HL-60 (cell line): ENCODE measurements at places on chromosomes 3 and 15.

- DNase-seq: no peak
Observed at GRCh38 chr15:24955531-24955921, 739 bp downstream of the SNRPN start.

DNA sequence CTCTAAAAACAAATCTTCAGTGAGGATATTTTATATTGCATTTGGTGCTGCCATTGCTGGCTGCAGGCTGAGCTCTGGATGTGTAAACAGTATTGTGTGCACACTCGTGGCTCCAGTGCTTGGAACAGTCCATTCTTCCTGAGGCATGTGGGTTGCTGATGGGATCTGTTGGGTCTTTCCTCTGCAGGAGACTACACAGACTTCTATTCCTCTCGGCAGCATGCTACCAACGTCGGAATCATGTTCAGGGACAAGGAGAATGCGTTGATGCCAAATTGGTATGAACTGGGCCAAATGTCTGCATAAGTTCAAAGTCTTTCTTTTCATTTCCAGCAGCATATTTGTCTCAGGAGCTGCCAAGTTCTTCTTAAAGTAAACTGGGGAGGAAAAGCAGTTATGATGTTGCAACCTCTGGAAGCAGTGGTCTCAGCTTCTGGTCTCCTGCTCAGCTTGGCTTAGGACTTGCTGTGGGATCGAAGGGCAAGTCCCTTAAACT is 9.3 kb downstream of the FAH start:
- no peak for DNase-seq

DNA sequence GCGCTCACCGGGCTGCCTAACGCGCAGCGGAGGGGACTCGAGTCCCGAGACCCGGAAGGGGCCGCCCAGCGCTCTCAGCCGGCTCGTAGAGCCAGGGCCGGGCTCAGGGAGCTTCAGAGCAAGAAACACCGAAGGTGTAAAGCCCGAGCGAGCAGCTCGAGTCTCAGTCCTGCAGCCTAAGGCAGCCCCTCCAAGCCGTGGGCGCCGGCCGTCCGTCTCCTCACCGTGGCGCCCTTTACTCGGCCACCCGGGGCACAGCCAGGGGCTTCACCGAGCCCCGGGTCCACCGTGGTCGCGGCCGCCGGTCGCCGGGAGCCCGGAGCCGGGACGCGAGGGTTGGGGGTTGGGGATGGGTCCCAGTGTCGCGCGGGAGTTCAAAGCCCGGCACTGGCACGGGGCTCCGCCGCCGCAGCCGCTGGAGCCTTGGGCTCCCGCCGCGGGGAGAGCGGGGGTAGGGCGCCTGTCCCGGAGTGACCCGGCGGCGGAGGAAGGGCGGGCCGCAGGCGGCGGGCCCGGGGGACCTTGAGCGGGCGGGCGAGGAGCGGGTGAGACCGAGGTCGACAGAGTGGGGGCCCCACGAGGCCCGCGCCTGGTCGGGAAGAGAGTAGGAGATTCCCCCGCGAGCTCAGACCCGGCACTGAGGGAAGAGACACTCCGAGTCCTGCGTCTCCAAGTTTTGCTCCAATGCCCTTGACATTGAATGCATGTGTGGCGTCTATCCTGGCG is 26.9 kb upstream of the THRB start:
- DNase-seq: no peak

DNA sequence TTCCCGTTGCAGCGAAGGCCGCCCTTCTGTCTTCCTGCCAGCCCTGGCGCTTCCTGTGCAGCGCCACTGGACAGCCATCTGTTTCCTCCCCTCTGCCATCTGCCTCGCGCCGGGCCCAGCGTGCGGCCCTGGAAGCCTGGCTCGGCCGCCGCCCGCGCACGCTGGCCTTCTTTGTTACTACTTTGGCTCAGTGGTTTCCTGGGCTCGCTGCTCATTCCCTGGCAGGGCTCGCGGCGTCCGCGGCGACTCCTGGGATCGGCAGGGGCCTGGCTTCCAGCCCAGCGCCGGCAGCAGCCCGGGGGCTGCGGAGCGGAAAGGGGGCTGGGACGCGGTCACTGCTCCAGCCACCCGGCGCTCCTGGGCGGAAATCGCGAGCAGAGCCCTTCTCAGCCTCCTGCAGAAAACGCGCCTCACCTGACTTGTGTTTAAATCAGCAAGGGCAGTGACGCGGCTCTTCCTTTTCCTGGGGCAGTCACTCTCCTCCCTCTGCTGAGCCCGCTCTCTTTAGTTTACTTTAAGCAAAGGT is 10.0 kb downstream of the CMTM7 start:
- DNase-seq: no peak

GRCh38 chr3:166478356-166478755 is 641.1 kb upstream of the BCHE start:
- DNase-seq: no peak

- DNase-seq: no peak
Observed at GRCh38 chr3:48845170-48845569, 2.5 kb downstream of the PRKAR2A start.

- DNase-seq: no peak
Observed at GRCh38 chr3:186166036-186166435, 57.1 kb upstream of the ETV5 start.

- no peak for DNase-seq
Observed at GRCh38 chr3:174253940-174254339, 605.2 kb upstream of the NAALADL2 start.

GRCh38 chr3:191301782-191302411 is 27.3 kb upstream of the CCDC50 start:
- DNase-seq: no peak

GRCh38 chr15:39034816-39035215 is 470.2 kb upstream of the RASGRP1 start:
- no peak for DNase-seq

- no peak for DNase-seq
Observed at GRCh38 chr3:54366839-54367238, 244.5 kb downstream of the CACNA2D3 start.

DNA sequence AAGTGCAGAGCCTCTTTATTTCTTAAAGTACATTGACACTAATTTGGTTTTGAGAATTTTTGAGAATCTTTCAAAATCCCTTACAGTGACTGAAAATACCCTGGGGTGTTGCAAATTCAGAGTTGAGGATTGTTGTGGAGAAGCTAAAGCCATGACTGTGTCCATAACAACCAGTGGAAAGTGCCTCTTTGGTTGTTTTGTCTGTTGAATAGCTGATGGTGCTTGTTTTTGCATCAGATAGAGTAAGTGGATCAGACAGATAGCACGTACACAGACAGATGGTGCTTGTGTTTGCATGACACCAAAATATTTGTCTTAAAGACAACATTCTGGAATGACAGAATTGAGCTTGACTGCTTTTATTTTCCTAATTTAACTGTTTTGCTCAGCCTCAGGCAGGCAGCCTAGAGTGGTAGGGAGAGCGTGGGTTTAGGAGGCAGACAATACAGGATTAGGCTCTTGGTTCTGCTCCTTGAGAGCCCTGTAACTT is 265.0 kb downstream of the IL20RB start:
- DNase-seq: no peak

DNA sequence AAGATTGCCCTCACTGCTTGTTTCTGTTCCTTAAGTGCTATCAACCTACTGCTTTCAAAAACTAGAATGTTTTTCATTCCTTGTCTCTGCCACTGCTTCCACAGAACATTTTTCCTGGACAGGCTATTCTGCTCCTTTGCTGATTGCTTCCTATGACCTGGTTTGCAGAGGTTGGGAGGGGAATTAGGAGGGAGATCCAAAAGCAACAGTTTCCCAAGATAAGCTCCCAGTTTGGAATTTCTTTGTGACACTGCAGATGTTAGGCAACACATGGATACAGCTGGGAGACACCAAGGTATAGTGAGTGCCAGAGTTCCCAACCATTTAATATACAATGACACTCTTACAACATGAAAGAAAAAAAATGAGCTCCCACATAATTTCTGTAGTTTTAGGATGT is 1036.5 kb downstream of the ROBO2 start:
- DNase-seq: no peak

DNA sequence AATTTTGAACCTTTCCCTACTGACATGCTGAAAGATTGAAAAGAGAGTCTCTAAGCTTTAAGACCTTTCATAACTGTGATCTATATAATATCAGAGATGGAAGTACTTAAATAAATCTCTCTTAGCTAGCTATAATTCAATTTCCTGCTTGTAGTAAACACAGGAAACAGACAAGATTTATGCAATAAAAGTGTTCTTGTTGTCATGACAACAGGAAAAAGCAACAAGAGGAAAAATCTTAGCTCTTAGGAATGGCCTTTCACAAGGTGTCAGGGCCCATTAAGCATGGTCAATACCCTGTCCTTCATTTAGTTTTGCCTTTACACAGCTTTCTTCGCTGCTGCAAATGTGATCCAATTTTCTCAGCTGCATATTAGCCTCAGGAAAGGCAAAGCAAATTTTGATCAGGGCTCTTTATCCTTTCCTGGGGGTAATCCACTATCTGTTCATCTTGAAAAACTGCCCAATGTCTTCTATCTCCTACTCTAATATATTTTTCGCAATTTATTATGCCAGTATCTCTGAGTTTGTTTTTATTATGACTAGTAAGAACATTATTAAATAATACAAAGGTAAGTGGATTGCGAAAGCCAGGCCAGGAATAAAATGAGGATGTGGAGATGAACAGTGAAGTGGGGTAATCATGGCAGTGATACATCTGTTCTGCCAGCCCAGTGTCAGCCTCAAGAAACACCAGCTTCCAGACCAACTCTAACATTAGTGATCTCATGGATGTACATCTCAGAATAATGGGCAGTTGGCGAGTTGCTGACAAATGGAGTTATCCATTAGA is 28.7 kb downstream of the SIDT1 start:
- DNase-seq: no peak

- no peak for DNase-seq
Observed at GRCh38 chr3:127104586-127104985, 88.3 kb upstream of the PRR23E start.

GRCh38 chr15:78061963-78062427 is 15.5 kb downstream of the TBC1D2B start:
- DNase-seq: no peak

- DNase-seq: no peak
Observed at GRCh38 chr3:54424292-54424691, 301.9 kb downstream of the CACNA2D3 start.

DNA sequence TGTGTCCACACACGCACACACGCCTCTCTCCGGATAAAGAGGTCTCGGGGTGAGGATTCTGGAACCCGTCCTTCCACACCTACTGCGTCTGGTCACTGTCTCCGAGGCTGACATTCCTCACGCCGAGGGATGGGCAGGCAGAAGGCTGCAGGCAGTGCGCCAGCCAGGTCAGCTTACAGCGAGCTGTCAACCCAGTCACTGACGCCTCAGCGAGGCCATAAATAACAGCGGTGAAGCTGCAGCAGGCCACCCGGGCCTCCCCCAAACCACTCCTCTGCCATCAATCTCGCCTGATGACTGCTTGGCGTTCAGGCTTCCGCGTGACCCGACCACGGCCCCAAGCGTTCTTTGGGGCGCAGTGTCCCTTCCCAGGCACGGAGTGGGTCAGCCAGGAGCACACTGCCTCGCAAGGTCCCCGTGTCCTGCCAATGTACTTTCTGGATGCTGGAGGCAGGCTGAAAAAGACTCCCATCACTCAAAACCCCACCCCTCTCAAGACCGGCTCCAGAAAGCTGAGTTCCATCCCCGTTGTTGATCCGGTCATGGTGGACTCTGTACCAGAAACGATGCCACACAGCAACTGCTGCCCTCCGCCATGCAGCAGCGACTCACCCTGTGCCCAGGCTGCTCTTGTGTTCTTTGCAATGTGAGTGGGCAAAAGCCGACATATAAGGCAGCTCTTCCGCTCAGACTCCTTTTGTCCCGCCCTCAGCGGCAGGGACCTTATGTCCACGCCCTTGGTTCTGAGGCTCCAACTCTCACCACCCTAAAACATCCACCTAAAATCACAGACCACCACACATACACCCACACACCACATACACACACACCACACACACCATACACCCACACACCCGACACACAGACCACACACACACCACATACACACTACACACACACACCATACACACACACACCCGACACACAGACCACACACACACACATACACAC is 27.1 kb downstream of the CPN2 start:
- DNase-seq: peak; percentile 39

GRCh38 chr3:104612218-104612617 is 754.5 kb upstream of the ALCAM start:
- DNase-seq: no peak

DNA sequence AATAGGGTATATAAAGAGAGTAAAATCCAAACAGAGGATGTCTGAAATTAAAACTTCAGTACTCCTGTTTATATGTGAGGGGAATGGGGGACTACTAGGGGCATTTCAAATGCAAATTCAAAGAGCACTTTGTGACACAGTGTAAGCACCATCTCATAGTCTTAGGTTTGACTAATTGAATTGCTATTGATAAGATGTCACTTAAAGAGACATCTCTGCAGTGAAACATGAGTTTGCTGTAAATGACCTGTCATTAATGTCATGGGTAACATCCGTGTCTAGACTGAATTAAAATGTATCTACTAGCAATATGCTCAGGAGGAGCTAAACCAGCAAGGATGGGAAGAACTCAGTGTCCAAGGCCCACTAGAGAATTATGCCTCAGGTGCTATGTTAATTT is 41.0 kb downstream of the ROBO1 start:
- DNase-seq: no peak

DNA sequence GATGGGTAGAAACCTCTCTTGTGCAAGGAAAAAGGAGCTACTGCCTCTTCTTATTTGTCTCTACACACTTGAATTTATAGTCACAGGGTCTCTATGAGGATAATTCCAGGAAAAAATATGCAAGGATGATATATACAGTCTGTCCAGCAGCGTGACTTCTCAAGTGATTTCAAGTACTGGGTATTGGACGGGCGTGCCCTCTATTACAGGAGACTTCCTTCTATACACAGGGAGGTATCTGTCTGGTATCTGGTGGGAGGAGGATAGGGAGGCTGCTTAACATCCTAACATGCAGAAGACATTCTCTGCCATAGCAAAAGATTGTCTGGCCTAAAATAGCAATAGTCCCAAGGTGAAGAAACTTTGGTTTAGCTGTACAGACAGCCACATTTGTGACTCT is 146.1 kb downstream of the TPRG1 start:
- no peak for DNase-seq

GRCh38 chr15:58228718-58229117 is 90.5 kb downstream of the AQP9 start:
- DNase-seq: no peak

- no peak for DNase-seq
Observed at GRCh38 chr3:114557791-114558190, 264.0 kb downstream of the TIGIT start.

- no peak for DNase-seq
Observed at GRCh38 chr3:126684218-126684751, 19.8 kb upstream of the CHCHD6 start.

- no peak for DNase-seq
Observed at GRCh38 chr15:74709011-74709410, 13.2 kb upstream of the EDC3 start.

- no peak for DNase-seq
Observed at GRCh38 chr15:77013776-77014131, 18.8 kb downstream of the PSTPIP1 start.

GRCh38 chr3:175329373-175329772 is 470.2 kb downstream of the NAALADL2 start:
- no peak for DNase-seq

DNA sequence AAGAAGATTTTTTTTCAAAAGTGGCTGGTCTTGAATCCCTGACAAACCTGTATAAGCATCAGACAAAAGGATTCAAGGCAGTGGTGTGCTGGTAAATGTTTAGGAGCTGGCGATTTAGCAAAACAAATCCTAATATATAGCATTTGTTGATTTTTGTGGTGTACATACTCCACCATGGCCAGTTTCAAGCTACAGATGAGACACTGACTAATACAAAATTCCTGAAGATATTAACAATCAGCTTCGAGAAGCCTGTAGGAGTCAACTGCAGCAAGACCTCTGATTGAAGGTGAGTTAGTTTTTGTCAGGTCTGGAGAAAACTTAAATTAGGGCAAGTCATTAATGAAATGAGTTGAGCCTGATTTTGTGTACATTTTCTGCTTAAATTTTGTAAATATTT is 6.7 kb downstream of the STRIT1 start:
- no peak for DNase-seq
